ENCODE measurements at places on chromosomes 2 and 18.

DNA sequence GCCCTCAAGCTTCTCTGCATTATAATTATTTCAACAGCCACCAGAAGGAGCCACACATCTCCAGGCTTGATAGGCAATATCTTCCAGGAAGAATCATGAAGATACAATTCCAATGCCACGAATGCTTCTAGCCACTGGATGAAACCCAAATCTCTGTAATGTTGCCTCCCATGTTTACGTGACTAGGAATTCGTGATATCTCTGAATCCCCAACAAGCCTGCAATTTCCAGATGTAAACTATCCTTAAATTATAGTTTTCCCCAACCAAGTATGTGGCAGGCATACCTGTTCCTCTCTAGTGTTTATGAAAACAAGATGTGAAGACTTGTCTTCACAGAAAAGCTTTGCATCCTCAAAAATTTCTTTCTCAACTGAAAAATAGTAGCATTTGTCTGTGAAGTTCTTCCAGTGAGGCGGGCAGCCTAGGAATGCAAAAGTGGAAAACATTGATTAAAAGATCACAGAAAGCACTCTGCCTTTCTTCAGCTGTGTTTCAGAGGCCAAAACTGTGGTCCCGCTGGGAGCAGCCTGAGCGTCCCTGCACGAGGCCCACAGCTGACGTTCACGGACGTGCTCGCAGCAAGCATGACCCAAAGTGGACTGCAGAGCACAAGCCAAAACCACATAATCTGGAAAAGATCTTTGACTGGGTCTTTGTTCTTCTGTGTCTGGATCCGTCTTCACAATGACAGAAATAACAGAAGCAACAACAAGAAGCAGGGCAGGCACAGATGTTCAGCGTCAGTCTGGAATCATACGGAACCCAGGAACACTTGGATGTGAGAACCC lies 65.1 kb upstream of the THOC1 start:
- DNase-seq: no peak

GRCh38 chr2:23436346-23437098 lies 51.5 kb downstream of the KLHL29 start:
- no peak for DNase-seq

DNA sequence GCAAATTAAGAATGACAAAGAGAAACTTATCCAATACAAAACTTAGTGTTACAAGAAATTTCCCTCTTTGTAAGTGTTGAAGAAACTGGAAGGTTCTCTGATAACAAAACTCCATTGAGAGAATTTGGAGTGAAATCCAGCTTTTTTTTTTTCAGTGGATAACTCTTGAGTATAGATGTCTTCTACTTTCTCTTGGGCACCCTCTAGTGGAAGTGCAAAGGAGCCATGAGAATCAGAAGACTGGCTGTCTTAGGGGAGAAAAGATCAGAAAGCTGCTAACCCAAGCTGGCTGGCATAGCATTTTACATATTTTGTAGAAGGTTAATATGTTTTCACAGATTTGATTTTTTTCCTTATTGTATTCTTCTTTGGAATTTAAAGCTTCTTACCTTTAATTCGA lies 138.8 kb upstream of the SATB2 start:
- peak; percentile 13 for DNase-seq

DNA sequence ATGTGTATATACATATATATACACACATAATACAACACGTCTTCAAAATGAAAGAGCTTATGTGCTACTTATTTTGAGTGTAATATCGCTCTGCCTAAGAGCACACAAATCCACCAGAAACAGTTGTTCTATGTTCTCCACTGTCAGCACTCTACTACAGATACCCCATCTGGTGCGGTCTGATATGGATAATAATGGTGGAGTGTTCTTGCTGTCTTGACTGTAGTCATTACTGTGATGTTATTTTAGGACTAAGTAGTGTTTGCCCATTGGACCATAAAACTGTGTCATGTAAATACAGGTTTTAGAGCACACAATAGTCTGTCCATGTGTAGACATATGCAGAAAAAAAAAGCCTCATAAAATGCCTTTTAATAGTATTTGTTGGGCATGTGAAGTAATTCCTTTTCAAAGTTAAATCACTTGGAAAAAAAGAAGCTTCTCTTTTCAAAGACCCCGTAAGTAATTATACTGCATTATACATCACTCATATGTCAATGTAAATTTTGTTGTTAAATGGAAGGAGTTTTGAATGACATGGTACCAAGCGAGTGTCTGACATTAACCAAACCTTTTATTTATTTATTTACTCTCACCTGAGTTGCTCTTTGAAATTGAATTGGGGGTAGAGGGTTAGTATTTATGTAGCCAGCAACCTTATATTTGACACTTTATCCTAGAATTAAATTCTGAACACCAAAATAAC lies 1249.2 kb upstream of the ZEB2 start:
- no peak for DNase-seq

- no peak for DNase-seq
These were observed 254.5 kb downstream of the DSEL start for GRCh38 chr18:67261931-67262552.

- DNase-seq: no peak
These were observed 155.4 kb downstream of the NRP2 start for GRCh38 chr2:205837663-205838062.

GRCh38 chr2:18918280-18918679 lies 328.9 kb upstream of the NT5C1B start:
- DNase-seq: no peak

DNA sequence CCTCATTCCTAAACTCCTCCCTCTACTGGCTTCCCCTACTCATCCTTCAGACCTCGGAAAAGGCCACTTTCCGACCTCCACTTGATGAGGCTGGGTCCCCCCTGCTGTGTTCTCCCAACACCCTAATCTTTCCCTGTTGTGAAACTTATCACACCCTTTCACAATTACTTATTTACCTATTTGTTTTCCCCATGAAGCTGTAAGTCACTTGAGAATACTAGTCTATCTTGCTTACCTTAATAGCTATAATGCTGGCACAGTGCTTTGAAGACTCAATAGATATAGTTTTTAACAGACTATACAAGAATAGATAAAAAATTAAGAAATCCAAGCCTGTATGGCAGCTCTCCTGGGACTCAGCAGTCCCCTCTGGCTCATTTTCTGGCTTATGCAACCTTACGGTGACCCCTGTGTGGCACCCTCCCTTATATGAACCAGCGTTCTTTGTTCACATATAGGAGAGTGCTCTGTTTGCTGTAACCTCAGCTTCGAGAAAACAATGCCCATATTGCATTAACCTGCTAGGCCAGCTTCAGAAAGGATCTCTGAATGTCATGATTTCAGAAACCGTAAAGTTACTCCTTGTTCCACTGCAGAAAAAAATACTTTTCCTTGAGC lies 220.4 kb upstream of the PKDCC start:
- DNase-seq: no peak

DNA sequence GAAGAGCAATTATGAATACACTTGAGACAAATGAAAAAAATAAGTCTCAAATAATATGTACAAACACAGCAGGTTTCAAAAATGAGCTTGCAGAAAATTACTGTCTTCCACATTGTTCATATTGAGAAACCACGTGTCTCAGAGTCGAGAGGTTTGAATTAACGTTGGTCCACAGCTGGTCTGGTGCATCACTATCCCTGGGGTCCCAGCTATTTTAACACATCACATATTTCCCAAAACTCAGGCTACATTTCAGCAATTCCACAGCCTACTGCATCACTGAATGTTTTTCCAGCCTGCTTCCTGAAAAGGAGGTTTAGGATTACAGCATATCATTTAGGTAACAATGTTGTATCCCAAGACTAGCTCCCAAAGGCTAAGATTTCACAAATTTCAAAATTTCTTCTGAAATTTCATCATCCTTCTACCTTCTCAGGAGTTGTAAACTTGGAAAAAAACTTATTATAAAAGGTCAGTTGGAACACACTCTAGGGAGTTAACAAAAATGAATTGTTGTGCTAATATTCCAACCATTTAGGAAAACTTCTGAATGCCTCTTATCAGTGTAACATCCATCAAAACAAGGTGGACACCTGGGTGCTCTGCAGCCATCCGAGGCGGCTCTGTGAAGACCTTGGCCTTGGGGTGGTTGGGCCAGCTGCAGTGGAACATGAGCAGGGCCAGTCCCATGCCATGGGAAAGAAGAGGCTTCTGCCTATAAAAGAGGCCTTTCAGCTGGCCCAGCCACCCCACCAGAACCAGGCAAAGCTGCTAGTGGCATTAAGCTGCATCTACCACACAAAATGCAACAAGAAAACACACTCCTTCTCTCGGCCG lies 198.1 kb upstream of the RBBP8 start:
- DNase-seq: no peak

- DNase-seq: no peak
These were observed 33.0 kb downstream of the ASAP2 start for GRCh38 chr2:9239616-9240015.

GRCh38 chr2:101382442-101382841 lies 4.9 kb downstream of the CREG2 start:
- DNase-seq: no peak

DNA sequence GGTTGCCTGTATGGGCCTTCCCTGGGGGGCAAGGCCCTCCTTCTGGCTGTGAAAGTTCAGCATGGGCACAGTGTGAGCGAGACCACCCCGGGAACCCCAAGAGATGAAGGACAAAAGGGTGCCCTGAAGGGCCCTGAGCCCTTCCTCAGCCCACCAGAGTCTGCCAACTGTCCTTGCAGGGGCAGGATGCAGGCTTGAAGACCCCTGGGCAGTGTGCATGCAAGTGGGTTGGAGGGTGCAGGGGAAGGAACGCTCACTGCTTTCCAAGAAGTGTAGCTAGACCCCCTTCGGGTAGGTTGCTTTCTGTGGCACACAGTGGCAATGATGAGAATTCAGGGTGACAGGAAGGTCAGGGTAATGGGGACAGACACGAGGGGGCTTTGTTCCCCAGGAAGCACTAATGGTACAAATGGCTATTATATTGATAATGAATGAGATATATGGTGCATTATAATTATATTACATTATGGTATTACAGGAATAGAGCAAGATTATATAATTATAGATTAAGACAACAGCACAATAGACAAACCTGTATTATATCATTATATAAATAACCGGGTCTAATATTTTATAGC lies 228.7 kb downstream of the ATAD2B start:
- no peak for DNase-seq

DNA sequence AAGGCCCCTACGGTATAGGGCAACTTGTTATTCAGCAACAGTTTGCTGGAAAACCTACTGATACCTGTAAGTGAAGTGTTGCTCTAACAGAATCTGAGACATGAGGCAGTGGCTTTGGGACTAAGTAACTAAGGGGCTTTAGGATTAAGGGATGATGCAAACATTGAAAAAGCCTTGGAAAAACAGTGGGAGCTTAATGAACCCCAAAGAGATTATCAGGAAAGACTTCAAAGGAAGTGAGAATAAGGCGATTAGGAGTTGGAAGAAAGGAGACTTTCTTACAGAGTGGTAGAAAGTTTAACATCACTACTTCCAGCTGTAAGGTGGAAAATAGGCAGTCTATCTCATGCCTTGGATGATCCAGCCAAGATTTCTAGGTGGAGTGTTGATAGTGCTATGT lies 158.2 kb upstream of the TRIB2 start:
- DNase-seq: no peak

- no peak for DNase-seq
These were observed 241.6 kb upstream of the VRK2 start for GRCh38 chr2:57804971-57805370.

DNA sequence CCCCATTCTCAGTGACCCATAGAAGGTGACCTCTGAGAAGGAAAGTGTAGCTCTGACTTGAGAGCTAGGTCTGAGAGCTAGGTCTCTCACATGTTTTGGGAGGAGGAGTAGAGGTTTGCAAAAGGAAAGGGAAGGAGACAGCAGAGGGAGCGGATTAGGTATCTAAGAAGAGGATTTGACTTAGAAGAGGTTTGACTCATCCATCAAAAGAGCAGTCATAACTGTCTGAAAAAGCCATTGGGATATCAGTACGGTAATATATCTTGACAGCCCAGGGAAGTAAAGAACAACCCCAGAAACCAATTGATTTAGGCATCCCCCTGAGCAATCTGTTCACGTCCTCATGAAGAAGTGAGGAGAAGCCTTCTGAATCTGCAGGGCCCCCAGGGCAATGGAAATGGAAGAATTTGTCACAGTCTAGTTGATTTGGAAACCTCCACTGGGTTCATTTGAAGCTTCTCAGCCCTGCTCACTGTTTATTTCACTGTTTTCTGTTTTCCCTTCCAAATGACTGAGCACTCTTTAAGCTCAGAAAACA lies 19.3 kb downstream of the OXER1 start:
- no peak for DNase-seq

- DNase-seq: no peak
These were observed 194.8 kb downstream of the ZEB2 start for GRCh38 chr2:144325086-144325485.

DNA sequence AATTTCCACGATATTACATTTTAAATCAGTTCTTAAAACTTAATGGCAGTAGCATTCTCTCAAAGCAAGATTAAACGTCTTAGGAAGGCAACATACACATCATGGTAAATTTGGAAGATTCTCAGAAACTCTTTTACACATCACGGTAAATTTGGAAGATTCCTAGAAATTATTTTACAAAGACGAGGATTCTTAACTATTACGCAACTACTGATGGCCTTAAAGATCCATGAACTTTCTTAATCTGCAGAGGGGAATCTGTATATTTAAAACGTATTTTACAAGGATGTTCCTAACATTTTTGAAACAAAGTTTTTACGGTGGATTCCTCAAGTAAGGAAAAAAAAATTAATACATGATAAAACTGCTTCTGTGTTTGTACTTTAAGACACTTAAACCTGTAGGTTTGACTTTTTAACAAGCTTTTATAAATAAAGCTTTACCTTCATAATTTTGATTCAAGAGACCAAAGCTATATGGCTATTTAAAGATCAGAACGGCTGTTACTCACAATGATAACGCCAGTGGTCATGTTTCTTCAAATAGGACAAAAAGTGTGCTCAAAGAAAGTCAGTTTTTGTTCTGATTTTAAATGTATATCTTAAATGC lies 1.7 kb downstream of the ATF2 start:
- DNase-seq: no peak

DNA sequence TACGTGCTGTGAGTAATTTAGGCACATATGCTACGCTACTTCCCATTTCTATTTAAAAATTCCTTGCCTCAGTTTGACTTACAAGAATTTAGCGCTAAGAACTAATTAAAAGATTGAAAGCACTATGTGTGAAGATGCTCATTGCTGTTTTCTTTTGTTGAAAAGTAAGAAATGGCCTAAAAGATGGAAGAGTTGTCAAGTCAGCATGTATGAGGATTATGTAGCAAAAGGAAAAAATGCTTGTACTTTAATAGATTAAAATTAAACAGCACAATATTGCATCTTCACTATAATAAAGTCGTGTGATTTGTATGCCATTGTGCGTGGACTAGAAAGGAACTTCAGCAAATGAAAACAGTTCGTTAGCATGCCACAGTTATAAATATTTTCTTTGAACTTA lies 77.0 kb downstream of the COX7A2L start:
- DNase-seq: no peak

- DNase-seq: no peak
These were observed 144.7 kb downstream of the GLI2 start for GRCh38 chr2:120880381-120880780.

GRCh38 chr2:25505622-25506021 lies 163.9 kb upstream of the DNMT3A start:
- DNase-seq: no peak
